Left renal pelvis (tissue), 4 donors: ENCODE measurements at places on chromosomes 4 and X. TPM values are rescaled to one million over a fixed set of nuclear protein-coding genes. Genes with fewer than 3 reads are reported as not detected.

CTAG1B gene
- not detected for polyA plus RNA-seq

LPAR4 gene
- 22.7 TPM for polyA plus RNA-seq

- no peak for DNase-seq
Observed at GRCh38 chr4:48333587-48333986, 7.7 kb upstream of the SLAIN2 start.

- no peak for DNase-seq
Observed at GRCh38 chr4:59848457-59848856, 1351.7 kb upstream of the ADGRL3 start.

SERTM2 gene
- not detected for polyA plus RNA-seq

MAGEC3 gene
- not detected for polyA plus RNA-seq

GRCh38 chr4:54144661-54145171, 44.8 kb downstream of the GSX2 start:
- DNase-seq = no peak

MAGEE1 gene
- 5.9 TPM for polyA plus RNA-seq

DMRTC1B gene
- polyA plus RNA-seq = 2.8 TPM

DNA sequence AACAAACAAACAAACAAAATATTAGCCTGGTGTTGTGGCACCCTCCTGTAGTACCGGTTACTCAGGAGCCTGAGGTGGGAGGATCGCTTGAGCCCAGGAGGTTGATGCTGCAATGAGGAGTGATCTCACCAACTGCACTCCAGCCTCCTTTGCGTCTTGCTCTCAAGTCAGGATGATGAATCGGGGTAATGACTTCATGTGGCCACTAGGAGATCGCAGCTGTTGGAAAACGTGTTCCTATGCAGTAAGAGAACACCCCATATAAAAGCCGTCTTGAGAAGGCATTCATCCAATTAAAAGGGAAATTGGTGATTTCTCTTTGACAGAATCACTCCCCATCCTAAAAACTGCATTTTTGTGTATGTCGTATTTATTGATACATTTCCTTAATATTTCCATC, 6.9 kb downstream of the CCNB3 start:
- no peak for DNase-seq

DNA sequence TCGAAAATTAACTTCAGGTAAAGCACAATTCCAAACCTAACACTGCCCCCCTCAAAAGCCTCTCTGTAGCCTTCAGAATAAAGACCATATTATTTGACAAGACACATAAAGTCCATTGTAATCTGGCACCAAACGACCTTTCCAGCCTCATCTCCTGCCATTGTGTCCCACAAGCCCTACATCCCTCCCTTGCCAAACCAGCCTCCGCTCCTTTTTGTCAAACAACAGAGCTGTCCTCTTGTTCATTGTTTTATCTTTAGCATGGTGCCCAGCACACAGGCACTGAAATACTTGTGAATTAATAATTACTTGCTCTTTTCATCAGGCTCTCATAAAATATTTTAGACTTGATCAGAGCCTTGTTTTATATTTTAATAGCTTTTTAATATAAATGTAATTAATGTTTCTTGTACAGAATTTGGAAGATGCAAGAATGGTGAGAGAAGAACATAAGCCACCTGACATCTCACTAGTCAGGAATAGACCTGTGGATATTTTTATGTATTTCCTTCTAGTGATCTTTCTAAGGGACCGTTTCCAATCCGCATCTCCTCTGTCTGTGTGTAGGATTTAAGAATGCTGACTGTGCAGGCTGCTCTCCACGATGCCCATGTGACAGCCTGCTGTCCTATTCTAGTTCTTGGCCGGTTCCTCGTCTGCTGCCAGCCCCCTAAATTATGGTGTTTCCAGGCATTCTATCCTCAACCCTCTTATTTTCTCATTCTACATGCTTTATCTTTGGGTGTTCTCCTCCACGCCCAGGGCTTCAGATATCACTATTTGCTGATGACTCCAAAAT, 3.0 kb upstream of the IRF2 start:
- DNase-seq = no peak

DNA sequence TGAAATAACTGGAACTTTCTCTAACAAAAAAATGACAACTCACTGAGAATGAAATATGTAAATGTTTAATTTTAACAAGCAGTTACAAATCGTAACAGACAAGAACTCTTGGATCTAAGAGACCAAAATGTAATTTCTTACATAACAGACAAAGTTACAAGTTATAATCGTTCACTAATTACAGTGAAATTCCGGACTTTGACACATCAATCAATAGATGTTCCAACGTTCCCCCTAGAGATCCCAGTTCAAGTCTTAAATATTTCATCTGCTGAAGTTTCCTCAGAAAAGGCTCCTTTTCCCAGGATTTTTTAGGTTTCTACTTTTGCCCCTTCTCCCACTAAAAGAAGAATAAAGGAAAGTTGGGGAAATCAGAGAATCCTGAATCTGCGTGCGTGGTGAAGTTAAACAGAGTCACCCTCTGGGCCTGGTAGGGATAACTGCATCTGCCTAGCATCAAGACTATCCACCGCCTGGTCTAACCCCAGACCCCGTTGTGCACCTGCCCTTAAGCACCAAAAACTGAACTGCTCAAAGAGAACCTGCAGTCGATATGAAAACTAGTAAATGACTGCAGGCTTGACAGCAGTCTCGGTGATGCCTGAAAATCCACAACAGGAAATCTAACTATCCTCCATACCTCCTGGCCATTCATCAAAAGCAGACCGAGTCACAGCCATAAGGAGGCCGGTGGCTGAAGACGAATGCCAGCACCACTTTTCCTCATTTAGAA, 2.3 kb downstream of the IRF2 start:
- DNase-seq = no peak

GRCh38 chr4:148196164-148196563, 246.1 kb downstream of the NR3C2 start:
- no peak for DNase-seq

DNA sequence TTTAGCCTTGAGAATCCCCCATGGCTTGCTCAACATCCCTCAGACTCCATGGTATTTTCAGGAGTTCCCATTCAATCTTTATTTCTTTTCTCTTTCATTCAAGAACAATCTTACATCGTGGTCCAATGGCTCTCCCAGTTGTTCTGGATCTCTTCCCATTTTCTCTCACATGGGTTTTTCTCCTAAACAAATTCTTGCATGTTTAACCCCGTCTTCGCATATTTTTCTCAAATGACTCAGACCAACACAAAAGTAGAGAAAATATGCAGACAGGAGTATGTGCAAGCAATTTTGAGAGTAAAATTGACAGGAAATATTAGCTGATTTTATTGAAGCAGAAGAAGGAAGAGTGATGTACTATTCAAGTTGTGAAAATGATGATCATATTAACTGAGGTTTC, 396.4 kb upstream of the TRAM1L1 start:
- DNase-seq = no peak

DNA sequence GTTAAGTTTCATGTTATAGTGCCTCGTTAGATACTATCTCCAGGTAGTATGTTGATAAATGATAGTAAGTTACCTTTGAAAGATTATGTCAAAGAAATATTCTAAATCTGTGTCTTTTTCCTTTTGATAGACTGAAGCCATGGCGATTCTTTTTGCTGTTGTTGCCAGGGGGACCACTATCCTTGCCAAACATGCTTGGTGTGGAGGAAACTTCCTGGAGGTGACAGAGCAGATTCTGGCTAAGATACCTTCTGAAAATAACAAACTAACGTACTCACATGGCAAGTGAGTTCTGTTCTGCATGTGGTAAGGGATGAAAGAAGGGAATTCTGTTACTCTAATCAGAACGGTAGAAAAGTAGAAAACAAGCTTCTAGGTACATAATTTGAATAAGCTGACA, 8.2 kb downstream of the VAMP7 start:
- no peak for DNase-seq

- DNase-seq = no peak
Observed at GRCh38 chr4:7189475-7190277, 2.7 kb upstream of the SORCS2 start.

GRCh38 chr4:84582988-84583875, at the start of gene CDS1:
CDS1 (plus strand) TSS chr4:84583127; CDS start chr4:84583402, 275 bp downstream.
- no peak for DNase-seq

KCTD8 gene
- 0.46 TPM for polyA plus RNA-seq

DNA sequence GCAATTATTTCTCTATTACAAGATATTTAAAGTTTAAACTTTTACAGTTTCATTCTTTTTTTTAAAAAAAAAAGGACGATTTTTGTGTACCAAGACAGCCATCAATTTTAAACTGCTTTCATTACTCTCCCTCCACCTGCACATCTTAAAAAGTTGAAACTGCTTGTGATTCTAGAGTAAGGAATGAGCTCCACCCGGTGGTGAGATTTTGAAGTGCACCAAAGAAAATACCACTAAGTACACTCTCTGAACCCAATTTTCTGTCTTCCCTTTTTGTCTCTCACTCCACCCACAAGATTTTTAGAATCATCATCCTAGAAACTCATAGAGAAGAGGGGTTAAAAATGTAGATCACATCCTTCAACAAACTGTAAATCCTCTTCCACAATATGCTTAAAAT, 91.3 kb upstream of the WDR44 start:
- no peak for DNase-seq

APBB2 gene
- polyA plus RNA-seq = 54.4 TPM

DNA sequence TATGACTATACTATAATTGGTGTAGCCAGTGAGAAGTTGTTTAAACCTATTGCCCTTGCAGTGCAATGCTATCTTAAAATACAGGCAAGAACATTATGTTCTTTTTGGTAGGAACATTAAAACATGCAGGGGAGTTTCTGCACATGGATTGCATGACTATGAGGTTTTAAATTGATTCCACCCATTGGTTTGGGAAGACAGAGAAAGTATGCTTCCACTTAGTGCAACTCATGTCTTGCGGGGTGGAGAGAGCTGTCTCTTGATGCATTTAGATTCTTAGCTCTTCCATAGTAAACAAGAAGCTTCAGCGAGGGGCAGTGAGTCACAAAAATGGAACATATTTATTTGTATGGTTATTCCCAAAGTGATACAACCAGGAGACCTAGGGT, 39.5 kb upstream of the RASL11B start:
- no peak for DNase-seq

GRCh38 chrX:112874175-112874574, 33.5 kb upstream of the AMOT start:
- no peak for DNase-seq

CXCL5 gene
- 0.11 TPM for polyA plus RNA-seq

NOA1 gene
- polyA plus RNA-seq = 20.1 TPM

- DNase-seq = no peak
Observed at GRCh38 chrX:31854716-31855115, 782.9 kb upstream of the FTHL17 start.

DMRTC1 gene
- polyA plus RNA-seq = 0.19 TPM

- no peak for DNase-seq
Observed at GRCh38 chr4:156293657-156294297, 340.1 kb upstream of the CTSO start.

DNA sequence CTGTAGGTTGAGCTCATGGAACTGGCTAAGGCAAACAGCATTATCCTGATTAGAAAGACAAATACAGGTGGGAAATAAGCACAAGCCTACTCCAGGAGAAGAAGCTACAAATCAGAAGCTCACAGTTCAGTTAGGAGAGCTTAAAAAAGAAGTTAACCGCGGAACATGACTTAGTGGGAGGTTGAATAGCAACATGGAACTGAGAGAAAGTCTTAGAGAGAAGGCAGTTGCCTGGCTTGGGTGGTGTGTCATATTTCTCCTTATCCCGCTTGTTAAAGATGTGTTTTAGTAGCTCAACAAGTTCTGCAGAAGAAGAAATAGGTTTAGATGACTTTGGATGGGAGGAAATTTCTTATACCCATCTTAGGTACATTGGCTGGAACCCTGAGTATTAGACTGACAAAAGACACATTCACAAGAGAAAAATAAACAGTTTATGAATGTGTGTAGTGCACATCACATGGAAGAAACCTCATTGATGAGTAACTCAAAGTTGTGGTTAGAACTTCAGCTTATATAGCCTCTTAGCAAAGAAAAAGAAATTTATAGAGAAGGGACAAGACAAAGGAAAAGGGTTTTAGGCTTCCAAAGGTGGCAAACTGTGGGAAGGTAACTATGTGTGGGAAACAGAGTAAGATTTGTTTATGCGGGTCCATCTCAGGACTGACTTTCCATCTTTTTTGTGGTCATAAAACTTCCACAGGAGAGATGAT, 37.4 kb upstream of the RXFP1 start:
- no peak for DNase-seq

KIT gene
- polyA plus RNA-seq = 19.0 TPM
